DMS79 treated with DMSO at 0.1 percent for 48 hours (cell line): ENCODE measurements at places on chromosomes 4 and X.

DNA sequence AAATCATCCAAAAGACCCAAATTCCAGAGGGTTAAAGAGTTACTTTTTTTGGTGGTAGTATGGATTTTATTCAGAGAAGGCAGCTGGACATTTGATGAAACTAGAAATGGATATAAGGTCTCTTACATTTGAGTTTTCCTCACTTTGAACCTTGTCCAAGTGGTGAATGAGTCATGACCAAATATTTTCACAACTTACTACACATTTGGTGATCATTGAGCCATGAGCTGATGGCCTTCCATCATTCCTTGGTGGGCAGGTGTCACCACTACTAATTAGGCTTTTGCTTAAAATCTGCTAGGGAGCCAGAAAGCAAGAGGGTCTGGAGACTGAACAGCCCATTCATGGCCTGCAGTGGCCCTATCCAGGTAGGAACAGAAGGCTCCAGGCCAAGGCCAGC lies 620.2 kb upstream of the INTU start:
- no peak for DNase-seq

DNA sequence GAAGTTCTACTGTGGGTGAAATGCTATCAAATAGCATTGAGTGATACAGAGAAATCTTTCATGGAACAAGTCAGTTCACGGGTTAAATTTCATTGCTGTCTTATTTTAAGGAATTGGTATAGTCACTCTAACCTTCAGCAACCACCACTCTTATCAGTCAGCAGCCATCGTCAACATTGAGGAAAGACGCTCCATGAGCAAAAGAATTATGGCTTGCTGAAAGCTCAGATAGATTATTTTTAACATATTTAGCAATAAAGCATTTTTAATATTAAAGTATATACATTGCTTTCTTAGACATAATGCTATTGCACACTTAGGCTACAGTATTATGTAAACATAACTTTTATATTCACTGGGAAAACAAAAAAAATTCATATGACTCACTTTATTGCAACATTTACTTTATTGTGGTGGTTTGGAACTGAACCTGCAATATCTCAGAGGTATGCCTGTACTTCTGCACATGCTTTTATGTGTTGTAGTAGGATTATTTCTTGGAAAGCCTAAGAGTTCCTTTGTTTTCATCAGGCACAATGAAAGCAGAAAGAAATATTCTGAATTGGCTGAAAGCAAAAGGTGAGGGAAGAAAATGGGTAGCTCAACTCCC lies 586.7 kb downstream of the GBA3 start:
- no peak for DNase-seq

DNA sequence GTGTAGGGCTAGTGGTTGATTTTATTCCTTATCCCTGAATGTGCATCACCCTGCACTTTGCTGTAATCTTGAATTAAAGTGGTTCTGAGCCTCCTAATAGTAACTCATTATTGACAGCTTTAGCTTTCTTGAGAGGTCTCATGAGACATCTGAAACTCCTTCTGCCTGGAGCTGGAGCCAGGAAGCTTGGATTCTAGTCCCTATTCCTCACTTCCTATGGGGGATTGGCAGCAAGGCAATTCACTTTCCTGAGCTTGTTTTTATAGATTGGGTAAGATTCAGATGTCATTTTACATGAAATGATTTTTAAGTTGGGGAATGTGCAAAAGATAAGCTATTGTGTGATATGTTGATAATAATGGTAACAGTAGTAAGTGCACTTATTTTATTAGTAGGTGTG lies 17.1 kb upstream of the ETNPPL start:
- DNase-seq: no peak

- no peak for DNase-seq
Observed at GRCh38 chrX:129979207-129979920, 3.1 kb upstream of the BCORL1 start.

DNA sequence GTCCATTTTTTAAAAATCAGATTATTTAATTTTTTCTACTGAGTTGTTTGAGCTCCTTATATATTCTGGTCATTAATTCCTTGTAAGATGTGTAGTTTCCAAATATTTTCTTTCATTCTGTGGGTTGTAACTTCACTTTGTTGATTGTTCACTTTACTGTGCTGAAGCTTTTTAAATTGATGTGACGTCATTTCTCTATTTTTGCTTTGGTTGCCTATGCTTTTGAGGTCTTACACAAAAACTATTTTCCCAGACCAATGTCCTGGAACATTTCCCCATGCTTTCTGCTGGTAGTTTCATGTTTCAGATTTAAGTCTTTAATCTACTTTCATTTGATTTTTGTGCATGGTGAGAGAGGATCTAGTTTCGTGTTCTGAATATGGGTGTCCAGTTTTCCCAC lies 753.6 kb downstream of the TRIML1 start:
- DNase-seq: no peak

- DNase-seq: no peak
Observed at GRCh38 chrX:97294041-97294440, 410.3 kb downstream of the RPA4 start.

GRCh38 chrX:141133272-141133671 lies 43.7 kb downstream of the LDOC1 start:
- DNase-seq: no peak

DNA sequence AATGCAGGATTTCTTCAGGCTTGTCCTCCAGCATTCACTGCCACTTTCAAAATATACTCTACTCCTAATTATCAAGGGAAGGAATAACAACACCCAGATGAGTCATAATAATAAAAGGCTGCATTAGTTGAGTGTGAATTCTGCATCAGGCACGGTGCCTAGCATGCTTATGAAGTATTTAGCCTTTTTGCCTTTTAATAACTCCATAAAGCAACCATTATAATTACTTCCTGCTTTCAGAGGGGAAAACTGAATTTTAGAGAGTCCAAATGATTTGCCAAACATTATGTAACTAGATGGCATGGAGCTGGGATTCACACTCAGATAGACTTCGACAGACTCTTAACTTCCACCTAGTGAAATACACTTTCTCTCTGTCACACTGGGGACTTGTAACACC lies 2365.5 kb downstream of the PCDH7 start:
- no peak for DNase-seq

DNA sequence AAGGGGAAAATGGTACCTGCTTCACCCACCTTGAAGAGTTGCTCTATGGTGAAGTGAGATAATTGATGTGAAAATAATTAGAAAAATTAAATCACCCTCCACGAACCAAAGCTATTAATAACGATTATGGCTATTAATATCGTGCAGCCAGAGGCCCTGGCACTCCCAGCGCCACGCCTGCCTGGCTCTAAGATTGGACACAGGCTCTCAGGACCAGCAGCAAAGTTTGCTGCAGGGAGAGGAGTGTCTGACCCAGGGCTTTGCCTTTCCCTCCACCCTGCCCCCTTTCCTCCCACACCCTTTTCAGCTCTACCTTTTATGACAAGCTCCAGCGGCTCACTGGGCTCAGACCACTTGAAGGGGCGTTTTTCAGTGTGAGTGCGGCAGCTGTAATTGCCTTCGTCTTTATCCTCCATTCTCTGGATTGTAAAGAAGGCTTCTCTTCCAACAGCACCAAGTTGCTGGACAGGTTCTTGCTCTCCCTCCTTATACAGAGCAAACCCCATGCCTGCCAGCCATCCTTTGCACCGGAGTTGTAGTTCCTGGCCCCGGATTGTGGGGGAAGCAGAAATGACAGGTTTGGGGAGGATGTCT lies 11.5 kb downstream of the IGSF1 start:
- no peak for DNase-seq

- DNase-seq: no peak
Observed at GRCh38 chr4:71749008-71749594, 34.8 kb downstream of the GC start.

GRCh38 chrX:19912-20571 lies 261.1 kb upstream of the PLCXD1 start:
- DNase-seq: no peak

GRCh38 chr4:62262676-62263075 lies 1062.5 kb downstream of the ADGRL3 start:
- DNase-seq: no peak
